B cell (primary cell): ENCODE measurements at places on chromosomes 4 and X. TPM values are rescaled to one million over a fixed set of nuclear protein-coding genes. Genes with fewer than 3 reads are reported as not detected.

DNA sequence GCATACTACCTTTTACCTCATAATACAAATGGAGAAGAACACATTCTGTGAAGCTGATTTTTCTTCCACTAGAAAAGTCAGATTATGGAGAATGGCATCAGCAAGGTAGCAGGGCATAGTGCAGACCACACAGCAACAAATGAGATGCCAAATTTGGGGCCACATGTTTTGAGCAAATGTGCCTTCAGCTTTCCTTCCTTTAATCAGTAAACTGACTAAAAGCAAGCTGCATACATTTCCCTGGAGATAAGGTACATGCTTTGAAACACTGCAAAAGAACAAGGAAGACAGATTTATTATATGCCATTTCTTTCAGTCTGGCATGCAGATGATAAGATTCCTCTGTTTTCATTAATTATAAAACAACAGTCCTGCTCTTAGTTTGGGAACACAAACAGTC is 67.1 kb upstream of the GUCY1A1 start:
- H3K36me3 ChIP-seq, result no peaks in the 10 kb centered on the region
- no peak overlapping the region for H3K27ac ChIP-seq
- H3K4me1 ChIP-seq, result no peaks in the 10 kb centered on the region
- no peak overlapping the region for H3K4me3 ChIP-seq
- DNase-seq, result no peak
- H3K27me3 ChIP-seq, result no peaks in the 10 kb centered on the region

GRCh38 chr4:7522452-7523220 is 87.9 kb upstream of the PSAPL1 start:
- H3K36me3 ChIP-seq, result no peaks in the 10 kb centered on the region
- H3K4me3 ChIP-seq, result no peak overlapping the region
- no peak for DNase-seq
- no peak overlapping the region for H3K27ac ChIP-seq
- H3K27me3 ChIP-seq, result peaks cover 6% of the 10 kb centered on the region

Gene RNF113A
- total RNA-seq, result 32.1 and 37.2 TPM in 2 replicates

- no peaks in the 10 kb centered on the region for H3K36me3 ChIP-seq
- DNase-seq, result no peak
- H3K27me3 ChIP-seq, result no peaks in the 10 kb centered on the region
- H3K4me3 ChIP-seq, result no peak overlapping the region
These were observed 787.9 kb upstream of the GALNTL6 start for GRCh38 chr4:171025343-171025742.

Gene EREG
- not detected in 2 replicates for total RNA-seq

Gene FNIP2
- total RNA-seq, result 0.17 and 0.39 TPM in 2 replicates

GRCh38 chr4:8469550-8469949 is 29.0 kb downstream of the TRMT44 start:
- no peak for DNase-seq
- no peak overlapping the region for H3K27ac ChIP-seq
- H3K27me3 ChIP-seq, result no peaks in the 10 kb centered on the region
- H3K36me3 ChIP-seq, result peaks cover 3% of the 10 kb centered on the region

DNA sequence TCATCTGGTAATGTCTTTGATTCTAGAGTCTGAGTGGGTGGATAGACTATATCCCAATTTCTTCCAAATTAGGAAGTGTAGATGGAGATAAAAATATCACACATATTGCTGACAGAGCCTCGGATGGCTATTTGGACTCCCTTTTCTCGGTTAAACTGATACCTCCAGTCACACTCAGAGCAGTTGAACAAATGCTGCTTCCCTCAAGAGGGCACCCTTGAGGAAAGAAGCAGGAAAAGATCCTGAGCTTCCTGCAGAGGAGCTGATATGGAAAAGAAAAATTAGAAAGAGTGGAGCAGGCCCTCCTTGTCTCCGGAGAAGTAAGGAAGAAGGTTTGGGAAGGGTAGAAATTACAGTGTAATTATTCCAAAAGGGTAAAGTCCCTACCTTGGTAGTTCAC is 96.2 kb upstream of the CCSER1 start:
- no peaks in the 10 kb centered on the region for H3K27me3 ChIP-seq
- no peak overlapping the region for H3K4me3 ChIP-seq
- no peak overlapping the region for H3K27ac ChIP-seq
- no peak for DNase-seq

Gene FGF13
- not detected in 2 replicates for total RNA-seq

DNA sequence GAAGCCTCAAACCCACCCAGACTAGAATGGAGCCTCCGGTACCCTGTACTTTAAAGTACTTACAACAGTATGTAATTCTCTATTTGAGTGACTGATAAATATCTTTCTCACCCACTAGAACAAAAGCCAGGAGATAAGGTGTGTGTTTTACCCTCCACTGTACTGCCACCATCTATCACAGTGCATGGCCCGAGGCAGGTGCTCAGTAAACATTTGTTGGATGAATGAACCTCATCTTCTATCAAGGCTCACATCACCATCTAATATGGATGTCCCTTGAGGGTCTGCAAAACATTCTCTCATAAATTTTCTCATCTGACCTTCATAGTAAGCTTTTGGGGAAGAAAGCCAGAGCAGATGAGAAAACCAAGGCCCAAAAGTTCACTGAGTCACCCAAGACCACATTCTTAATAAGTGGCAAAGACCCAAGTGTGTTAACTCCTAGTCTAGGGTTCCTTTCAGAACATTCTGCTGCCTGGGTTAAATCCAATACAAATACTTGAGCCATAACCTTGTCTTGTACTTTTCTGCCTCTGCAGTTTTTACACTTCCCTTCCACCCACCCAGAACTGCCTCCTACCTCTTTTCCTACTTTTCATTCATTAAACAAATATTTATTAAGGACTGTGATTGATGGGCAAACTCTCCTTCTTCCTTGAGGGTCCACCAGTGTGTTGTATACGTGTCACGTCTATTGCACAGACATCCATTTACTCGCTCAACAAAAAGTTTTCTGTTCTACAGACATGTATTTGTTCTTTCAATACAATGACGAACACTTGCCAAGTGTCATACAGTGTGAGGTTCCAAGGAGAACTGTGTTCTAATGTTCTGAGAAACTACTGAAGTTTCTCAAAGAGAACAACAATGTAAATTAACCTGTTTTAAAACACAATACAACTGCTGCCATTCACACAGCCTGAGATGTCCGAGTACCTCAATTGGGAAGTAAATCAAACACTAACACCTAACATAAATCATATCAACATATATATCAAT is 35.7 kb downstream of the APBB2 start:
- no peaks in the 10 kb centered on the region for H3K4me1 ChIP-seq
- no peak for DNase-seq
- H3K4me3 ChIP-seq, result no peak overlapping the region
- H3K36me3 ChIP-seq, result no peaks in the 10 kb centered on the region
- H3K27ac ChIP-seq, result no peak overlapping the region
- no peaks in the 10 kb centered on the region for H3K27me3 ChIP-seq

Gene PTCHD1
- not detected in 2 replicates for total RNA-seq

DNA sequence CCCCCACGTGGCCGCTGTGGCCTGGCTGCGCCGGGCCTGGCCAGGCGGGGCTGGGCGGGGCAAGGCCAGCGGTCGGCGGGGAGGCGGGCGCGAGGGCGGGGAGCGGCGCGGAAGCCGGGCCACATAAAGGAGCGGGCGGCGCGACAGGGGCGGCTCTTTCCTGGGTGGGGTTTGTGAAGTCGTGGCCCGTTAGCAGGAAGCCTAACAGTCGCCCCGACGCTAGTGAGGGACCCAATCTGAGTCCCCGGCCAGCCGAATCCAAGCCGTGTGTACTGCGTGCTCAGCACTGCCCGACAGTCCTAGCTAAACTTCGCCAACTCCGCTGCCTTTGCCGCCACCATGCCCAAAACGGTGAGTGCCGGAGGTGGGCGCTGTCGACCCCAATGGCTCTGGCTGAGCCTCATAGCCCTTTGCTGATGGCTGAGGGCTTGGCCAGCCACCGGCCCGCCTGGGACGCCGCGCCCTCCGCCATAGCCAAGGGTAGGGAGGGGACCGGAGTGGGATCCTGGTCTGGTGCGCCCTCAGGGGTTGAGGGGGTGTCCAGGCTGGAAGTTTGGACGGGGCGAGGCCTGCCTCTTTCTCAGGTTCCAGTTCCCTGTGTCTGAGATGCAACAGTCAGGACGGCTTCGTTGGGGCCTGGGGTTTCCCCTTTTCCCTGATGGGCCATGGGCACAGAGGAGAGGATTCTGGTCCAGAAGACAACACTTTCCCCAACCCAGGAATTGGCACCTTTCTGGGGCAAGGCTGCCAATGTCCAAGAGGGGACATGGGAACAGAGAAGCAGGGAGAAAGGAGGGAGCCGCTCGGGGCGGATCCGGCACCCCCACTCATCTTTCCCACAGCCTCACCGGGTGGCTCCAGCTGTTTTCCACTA is at the start of gene MSN:
Gene MSN, plus strand, starts transcription at position 152 of the 874 bp plus-strand sequence. Its CDS starts 188 bp downstream, at position 340.
- H3K27ac ChIP-seq, result peak within 1 kb of the TSS; percentile 53
- peak; percentile 70 for DNase-seq
- no peaks in the 10 kb centered on the region for H3K27me3 ChIP-seq

DNA sequence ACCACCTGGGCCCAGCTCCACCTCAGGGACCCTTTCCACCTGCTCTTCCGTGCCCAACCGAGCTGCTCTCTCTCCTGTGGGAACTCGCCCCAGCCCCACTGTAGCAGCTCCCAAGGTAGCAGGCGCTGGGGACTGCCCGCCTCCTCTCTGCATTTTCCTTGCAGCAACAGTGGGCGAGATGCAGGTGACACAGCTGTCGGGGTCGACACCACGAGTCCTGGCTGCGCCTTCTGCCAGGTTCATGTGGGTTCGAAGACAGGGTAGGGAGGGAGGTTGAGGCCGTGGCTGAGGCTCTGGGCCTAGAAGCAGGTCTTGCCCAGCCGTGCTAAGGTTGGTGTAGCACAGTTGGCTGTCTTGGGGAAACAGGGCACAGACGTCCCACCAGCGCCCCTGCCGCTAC is 245.2 kb upstream of the FSTL5 start:
- H3K27ac ChIP-seq, result no peak overlapping the region
- H3K4me1 ChIP-seq, result no peaks in the 10 kb centered on the region
- no peak overlapping the region for H3K4me3 ChIP-seq
- no peaks in the 10 kb centered on the region for H3K36me3 ChIP-seq
- no peak for DNase-seq

DNA sequence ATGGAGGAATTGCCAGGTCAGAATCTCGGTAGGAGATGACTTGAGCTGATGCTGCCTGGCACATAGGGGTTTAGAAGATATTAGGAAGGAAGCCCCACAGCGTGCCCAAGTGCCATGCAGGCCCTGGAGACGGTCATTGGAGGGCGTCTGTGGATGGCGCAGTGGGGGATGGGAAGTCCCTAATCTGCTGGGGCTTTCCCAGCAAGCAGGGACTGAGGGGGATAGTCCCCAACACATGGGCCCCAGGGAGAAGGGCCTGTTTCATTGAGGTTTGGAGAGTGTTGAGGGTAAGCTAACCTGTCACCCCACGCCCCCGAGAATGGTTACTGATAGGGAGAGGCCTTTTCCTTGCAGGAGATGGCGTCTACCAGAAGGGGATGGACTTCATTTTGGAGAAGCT is 7.8 kb downstream of the TAFAZZIN start:
- peaks cover 3% of the 10 kb centered on the region for H3K36me3 ChIP-seq
- peak; percentile 47 for DNase-seq
- no peak overlapping the region for H3K4me3 ChIP-seq
- no peak overlapping the region for H3K27ac ChIP-seq
- H3K4me1 ChIP-seq, result no peaks in the 10 kb centered on the region
- H3K27me3 ChIP-seq, result no peaks in the 10 kb centered on the region

Gene FHIP1A
- 0.46 and 0.76 TPM in 2 replicates for total RNA-seq

Gene CCNB3
- 0.07 and 0.66 TPM in 2 replicates for total RNA-seq

DNA sequence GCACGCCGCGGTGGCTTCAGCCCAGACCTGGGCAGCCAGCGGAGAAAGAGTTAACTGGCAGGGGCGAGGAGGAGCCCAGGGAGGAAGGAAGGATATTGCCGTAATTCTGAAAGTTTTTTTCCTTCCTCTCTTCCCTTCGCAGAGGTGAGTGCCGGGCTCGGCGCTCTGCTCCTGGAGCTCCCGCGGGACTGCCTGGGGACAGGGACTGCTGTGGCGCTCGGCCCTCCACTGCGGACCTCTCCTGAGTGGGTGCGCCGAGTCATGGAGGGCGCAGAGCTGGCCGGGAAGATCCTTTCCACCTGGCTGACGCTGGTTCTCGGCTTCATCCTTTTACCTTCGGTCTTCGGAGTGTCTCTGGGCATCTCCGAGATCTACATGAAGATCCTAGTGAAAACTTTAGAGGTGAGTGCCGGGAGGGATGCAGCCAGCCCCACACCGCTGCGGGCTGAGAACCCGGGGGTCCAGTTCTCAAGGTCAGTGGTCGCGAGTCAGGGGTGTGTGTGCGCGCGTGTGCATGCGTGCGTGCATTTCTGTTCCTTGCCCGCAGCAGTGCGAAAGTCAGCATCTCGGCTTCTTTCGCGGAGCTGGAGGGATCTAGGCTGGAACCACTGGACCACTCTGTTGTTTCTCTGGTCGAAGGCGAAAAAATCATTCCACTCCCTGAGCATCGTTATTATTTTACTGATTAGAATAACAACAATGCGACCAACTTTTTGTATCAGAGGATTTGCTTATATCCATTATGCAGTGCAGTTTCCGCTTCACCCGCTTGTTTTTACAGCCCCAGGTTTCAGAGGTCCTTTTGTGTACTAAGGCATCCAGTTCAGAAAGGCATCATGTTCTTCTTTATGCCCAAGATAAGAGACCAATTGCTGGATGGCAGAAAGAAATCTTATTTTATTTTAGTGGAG is 709 bp downstream of the GPAT3 start:
- H3K4me3 ChIP-seq, result peak overlapping the region; percentile 68
- H3K27ac ChIP-seq, result no peak overlapping the region
- no peak for DNase-seq

Gene NR0B1
- total RNA-seq, result not detected in 2 replicates

Gene COMMD8
- total RNA-seq, result 15.2 TPM in 2 replicates

GRCh38 chr4:124883632-124884031 is 171.1 kb upstream of the ANKRD50 start:
- DNase-seq, result no peak
- H3K4me1 ChIP-seq, result no peaks in the 10 kb centered on the region
- no peak overlapping the region for H3K4me3 ChIP-seq
- no peak overlapping the region for H3K27ac ChIP-seq

GRCh38 chr4:23631255-23631950 is 258.4 kb downstream of the PPARGC1A start:
- H3K4me1 ChIP-seq, result no peaks in the 10 kb centered on the region
- no peak for DNase-seq
- H3K27ac ChIP-seq, result no peak overlapping the region
- no peaks in the 10 kb centered on the region for H3K36me3 ChIP-seq
- no peaks in the 10 kb centered on the region for H3K27me3 ChIP-seq
- no peak overlapping the region for H3K4me3 ChIP-seq

Gene POU3F4
- not detected in 2 replicates for total RNA-seq

DNA sequence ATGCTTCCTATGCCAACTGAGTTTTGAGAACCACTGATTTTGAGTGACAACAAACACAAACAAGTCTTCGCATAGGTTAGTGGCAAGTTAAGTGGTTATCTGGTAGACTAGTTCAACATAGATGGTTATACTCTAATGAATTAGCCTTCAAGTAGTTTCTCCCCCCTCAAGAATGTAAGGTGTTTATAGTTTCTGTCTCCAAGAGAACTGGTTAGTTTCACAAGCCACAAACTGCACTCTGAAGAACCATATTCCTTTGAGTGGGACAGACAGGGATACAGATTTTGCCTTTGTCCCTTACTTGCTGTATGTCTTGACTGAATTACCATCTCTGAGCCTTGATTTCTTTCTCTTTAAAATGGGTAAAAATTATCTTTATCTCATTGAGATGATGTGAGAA is 41.5 kb downstream of the PASD1 start:
- H3K27ac ChIP-seq, result no peak overlapping the region
- no peaks in the 10 kb centered on the region for H3K36me3 ChIP-seq
- no peak overlapping the region for H3K4me3 ChIP-seq
- H3K27me3 ChIP-seq, result no peaks in the 10 kb centered on the region
- no peak for DNase-seq

Gene SHROOM4
- not detected in 2 replicates for total RNA-seq
